Renal cortical epithelial cell (primary cell): ENCODE measurements at places on chromosomes 5 and 9.

GRCh38 chr5:139734539-139734916 is 61.1 kb upstream of the PSD2 start:
- no peak for DNase-seq

GRCh38 chr5:116772152-116772501 is 197.5 kb upstream of the SEMA6A start:
- no peak for DNase-seq

- DNase-seq = no peak
These were observed 7.3 kb downstream of the GBA2 start for GRCh38 chr9:35741740-35742139.

DNA sequence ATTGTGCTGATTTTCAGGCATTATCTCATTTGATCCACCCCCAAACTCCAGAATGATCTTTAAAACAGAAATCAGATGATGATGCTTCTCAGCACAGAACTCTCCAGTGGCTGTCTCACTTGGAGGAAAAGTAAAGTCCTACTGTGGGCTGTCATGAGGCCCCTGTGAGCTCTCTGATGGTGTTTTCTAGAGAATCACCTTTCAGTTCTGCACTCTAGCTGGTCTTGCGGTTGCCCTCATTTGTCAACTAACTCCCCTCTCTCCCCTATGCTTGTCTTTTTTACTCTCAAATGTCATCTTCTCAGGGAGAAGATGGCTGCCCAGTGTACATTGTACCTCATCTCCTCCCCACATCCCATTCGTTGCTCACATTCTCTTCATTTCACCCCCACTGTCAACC is 295.8 kb downstream of the MLLT3 start:
- no peak for DNase-seq

- DNase-seq = peak; percentile 30
These were observed 87.1 kb downstream of the OSTF1 start for GRCh38 chr9:75175395-75175794.

- no peak for DNase-seq
These were observed 64.9 kb upstream of the ZSWIM6 start for GRCh38 chr5:61267116-61267515.

DNA sequence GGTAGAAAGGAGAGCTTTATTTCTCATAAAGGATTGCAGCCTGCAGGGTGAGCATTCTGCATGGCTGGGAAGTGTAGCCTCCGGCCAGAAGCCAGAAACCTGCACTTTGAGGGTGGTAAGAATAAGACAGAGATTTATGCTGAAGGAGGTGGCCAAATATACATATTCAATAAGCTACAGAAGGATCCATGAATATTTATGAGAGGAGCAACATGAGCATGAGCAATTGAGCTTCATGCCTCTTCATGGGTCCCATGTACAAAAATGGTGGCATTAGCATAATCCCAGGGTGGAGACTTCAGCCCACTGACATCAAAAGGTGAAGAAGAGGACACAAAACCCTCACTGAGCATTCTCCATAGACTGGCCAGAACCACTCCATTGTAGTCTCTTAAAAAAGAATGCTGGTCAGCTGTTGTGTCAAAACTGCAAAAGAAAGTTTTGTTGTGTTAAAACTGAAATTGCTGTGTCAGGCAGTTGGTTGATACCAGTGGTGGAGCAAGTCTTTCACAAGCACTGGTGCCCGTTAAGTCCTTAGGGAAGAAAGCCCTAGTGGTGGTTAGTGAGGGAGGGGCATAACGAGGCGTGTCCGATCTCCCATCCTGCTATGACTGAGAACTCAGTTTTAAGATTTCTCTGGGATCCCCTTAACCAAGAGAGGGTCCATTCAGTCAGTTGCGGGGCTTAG is 160.8 kb upstream of the MAP1B start:
- no peak for DNase-seq

- peak; percentile 53 for DNase-seq
These were observed 64.3 kb upstream of the DMRTA1 start for GRCh38 chr9:22382331-22382730.

DNA sequence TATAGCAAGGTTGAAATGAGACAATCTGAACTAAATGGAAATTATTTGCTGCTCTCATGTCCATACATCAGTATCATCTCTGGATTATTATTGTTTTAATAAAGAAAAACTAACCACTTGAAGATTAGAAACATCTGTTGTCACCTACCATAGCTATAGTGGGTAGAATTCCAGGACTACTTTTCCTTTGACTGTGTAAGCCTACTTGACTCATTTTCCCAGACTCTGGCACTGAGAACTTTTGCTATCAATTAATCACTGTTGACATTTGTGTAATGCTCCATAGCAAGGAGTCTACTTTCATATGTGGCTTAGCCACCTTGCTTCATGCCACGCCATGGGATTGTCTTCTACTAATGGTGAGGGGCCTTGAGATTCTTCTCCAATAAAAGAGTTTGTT is 59.9 kb upstream of the ARRDC3 start:
- DNase-seq = peak; percentile 39

DNA sequence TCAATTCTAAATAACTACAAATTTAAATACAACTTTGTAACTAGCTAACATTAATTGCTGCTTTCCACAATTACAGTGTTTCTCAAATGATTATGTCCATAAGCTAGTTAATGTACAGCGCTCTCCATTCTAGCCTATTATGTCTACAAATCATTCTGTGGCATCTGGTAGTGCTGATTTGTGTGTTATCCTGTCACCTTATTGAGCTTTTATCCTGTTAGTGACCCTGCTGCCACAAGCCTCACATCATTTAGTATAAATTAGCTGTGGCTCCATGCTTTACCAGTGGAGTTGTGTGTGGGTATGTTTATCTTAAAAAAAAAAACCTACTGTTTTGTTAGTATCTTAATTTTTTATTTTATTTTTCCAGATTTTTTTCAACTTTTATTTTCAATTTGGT is 112.6 kb upstream of the PJA2 start:
- DNase-seq = no peak

DNA sequence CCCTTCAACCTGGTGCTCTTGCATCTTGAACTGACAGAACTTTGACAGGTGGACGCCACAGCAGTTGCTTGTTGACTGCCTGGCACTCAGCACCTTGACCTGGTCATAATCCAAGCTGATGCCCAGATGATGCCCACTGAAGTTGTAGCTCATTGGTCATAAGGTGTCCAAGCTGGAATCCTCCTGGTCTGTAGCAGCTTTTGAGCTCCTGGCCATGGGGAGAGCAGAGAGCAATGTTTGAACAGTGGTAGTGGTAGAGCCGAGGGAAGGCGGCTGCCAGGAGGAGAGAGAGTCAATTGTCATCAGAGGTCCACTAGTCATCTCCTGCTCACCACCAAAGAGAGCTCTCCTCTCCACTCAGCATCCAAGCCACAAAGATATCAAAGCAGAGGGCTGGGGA is 23.3 kb downstream of the CSF2 start:
- no peak for DNase-seq

- DNase-seq = peak; percentile 22
These were observed 394.0 kb upstream of the KLF4 start for GRCh38 chr9:107883496-107884124.

DNA sequence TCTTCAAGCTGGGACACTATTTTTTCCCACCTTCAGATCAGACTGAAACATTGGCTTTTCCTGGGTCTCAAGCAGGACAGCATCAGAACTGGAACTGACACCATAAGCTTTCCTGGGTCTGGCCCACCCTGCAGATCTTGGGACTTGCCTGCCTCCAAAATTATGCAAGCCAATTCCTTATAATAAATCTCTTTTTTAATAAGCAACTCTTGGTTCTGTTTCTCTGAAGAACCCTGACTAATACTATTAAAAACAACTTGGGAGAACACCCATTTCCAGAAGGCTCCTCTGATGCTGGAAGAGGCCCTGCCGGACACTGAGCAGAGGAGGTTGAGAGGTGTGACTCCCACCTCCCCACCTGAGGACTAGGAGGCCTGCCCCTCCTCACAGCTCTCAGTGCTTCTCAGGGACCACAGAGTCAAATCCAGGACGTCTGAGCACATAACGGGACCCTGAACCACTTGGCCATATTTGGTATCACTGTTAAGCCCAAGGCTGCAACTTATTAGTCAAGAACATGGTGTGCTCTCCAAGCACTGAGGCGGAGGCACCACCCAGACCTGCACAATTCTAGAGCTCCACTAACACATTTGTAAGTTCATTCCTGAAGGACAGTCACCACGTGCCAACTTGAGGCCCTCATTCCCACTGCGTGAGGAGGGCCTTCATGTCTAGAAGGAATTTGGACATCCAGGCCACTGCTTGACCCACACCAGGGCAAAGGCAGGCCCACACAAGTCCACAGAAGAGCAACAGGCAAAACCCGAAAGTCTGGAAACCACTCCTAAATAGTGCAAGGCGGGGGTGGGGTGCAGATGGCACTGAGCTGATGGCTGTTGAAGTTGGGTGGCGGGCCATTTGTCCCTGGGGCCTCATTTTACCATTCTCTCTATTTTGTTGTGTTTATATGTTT is 9.5 kb downstream of the SHC3 start:
- DNase-seq = no peak

- DNase-seq = peak; percentile 48
These were observed 19.7 kb downstream of the GPR107 start for GRCh38 chr9:130073373-130073772.

DNA sequence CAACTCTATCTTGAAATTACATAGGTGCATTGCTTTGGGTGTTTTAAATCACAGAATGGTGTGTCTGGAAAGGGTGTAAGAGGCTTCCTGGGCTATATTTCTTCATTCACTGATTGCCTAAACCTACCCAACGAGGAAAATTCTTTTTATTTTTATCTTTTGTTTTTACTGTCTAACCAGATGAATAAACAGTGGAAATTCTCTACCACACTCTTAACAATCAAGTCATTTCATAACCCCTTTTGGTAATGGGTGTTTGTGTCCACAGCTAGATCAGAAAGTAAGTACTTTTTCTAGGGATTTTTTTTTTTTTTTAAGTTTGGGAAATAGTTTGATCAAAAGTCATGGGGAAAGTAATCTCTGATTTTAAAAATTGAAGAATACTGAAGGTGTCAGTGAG is 27.6 kb upstream of the C5orf47 start:
- DNase-seq = no peak

GRCh38 chr9:132575005-132575609 is 7.3 kb upstream of the BARHL1 start:
- peak; percentile 36 for DNase-seq

GRCh38 chr5:147396070-147396823 is 113.6 kb downstream of the DPYSL3 start:
- no peak for DNase-seq

GRCh38 chr5:19959830-19960384 is 28.1 kb downstream of the CDH18 start:
- no peak for DNase-seq
